AG04449 (cell line): ENCODE measurements at places on chromosomes 16 and 17.

- no peak for DNase-seq
Measured at GRCh38 chr16:53043986-53044601, 8.6 kb downstream of the CHD9NB start.

DNA sequence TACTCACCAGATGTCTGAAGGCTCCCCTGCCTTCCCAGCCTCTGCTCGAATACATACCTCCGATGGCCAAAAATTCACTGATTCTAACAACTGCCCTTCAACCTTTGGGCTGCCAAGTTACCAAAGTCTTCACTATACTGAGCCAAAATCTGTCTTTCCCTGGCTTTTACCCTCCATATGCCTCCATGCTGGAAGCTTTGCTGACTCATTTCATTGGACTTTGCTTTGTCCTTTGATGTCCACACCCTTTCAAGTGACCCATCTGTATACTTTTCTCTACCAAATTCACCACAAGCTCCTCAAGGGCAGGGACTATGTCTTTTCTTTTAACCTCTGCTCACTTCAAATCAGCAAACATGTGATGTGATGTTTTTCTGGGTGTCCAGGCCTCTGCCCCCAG, 21.0 kb upstream of the MTMR4 start:
- DNase-seq = no peak

- DNase-seq = no peak
Measured at GRCh38 chr17:68908045-68908444, 47.1 kb downstream of the ABCA8 start.

GRCh38 chr16:25707982-25708583, 16.3 kb downstream of the HS3ST4 start:
- DNase-seq = no peak

GRCh38 chr16:20001856-20002707, 71.6 kb downstream of the GPR139 start:
- DNase-seq = no peak
